Body of pancreas (tissue), 4 donors: ENCODE measurements at places on chromosomes 2 and 18. TPM values are rescaled to one million over a fixed set of nuclear protein-coding genes. Genes with fewer than 3 reads are reported as not detected.

Gene SNED1
- 33.0 TPM for total RNA-seq

Gene TMEM200C
- total RNA-seq, result not detected

- H3K36me3 ChIP-seq, result no peaks in the 10 kb centered on the region
- no peak overlapping the region for H3K27ac ChIP-seq
- H3K27me3 ChIP-seq, result no peaks in the 10 kb centered on the region
- no peaks in the 10 kb centered on the region for H3K4me1 ChIP-seq
- DNase-seq, result no peak
Observed at GRCh38 chr2:137221797-137222492, 456.6 kb downstream of the THSD7B start.

DNA sequence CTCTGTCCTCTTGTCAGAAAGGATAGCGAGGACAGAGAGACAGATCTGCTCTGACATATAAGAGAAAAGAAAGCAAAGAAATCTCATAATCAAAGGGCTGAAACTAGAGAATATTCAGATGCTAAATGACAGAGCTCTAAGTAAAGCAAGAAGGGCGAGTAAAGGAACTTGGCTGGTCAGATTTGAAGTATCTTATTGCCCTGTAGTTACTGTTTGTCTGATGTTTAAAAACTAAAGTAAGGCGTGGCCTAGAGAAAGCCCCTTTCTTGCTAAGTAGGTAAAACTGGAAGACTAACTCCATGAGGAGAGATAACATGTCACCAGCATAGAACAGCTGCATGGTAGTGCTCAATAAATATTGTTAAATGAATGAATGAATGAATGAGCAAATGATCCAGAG, 70.0 kb downstream of the CRACDL start:
- H3K27me3 ChIP-seq, result no peaks in the 10 kb centered on the region
- no peaks in the 10 kb centered on the region for H3K36me3 ChIP-seq
- no peak overlapping the region for H3K4me3 ChIP-seq
- no peak overlapping the region for H3K27ac ChIP-seq

DNA sequence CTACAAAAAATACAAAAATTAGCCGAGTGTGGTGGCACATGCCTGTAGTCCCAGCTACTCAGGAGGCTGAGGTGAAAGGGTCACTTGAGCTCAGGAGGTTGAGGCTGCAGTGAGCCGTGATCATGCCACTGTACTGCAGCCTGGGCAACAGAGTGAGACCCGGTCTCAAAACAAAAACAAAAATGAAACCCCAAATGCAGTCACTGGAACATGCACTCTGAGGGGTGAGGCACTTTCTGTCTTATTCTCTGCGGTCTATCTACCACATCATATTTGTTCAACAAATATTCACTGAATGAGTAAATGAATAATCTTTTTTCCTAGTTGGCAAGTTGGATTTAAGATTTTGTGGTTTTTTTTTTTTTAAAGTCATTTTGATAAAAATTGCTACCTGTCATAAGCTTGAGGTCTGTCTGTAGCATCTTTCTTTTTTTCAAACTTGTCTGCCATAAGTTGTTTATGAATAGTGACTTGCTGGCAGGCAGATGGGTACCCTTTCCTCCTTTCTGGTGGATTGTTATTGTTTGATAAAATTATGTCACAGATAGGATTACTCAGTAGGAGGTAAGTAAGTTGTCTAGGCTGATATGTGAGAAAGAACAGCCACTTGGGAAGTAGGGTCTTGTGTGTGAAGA, 11.8 kb downstream of the CHRNA1 start:
- no peak overlapping the region for H3K27ac ChIP-seq
- H3K4me1 ChIP-seq, result no peaks in the 10 kb centered on the region
- no peaks in the 10 kb centered on the region for H3K27me3 ChIP-seq
- no peaks in the 10 kb centered on the region for H3K36me3 ChIP-seq
- no peak overlapping the region for H3K4me3 ChIP-seq
- no peak for DNase-seq

DNA sequence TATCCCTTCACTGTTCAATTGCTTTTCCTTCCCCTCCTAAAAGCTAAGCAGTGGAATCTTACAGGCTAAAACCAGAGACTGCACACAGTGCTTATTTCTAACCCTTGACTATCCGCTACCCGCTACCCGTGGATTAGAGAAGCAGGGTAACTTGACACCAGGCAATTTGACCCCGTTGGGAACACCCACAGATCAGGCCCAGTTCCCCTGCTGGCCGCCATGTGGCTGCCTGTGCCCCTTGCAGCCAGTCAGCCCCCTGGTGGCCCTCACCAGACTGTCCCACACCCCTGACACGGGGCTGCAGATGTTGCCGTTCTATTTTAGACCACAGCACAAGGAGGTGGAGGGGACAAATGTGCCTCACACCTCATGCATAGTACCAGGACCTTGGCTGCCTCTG, 74.8 kb downstream of the TXNL1 start:
- no peak overlapping the region for H3K4me3 ChIP-seq
- no peaks in the 10 kb centered on the region for H3K27me3 ChIP-seq
- DNase-seq, result no peak
- H3K36me3 ChIP-seq, result no peaks in the 10 kb centered on the region

Gene ITM2C
- 32.9 TPM for total RNA-seq

GRCh38 chr2:241193271-241193670, 4.8 kb downstream of the ANO7 start:
- no peaks in the 10 kb centered on the region for H3K27me3 ChIP-seq
- no peaks in the 10 kb centered on the region for H3K36me3 ChIP-seq
- no peaks in the 10 kb centered on the region for H3K4me1 ChIP-seq
- H3K4me3 ChIP-seq, result no peak overlapping the region
- H3K27ac ChIP-seq, result no peak overlapping the region

Gene NMUR1
- 6.3 TPM for total RNA-seq
